ENCODE measurements at places on chromosomes 13 and 19.

- DNase-seq = peak; percentile 23
Measured at GRCh38 chr13:29713839-29714238, 118.4 kb upstream of the SLC7A1 start.

- DNase-seq = no peak
Measured at GRCh38 chr13:39893808-39894207, 238.3 kb downstream of the COG6 start.

DNA sequence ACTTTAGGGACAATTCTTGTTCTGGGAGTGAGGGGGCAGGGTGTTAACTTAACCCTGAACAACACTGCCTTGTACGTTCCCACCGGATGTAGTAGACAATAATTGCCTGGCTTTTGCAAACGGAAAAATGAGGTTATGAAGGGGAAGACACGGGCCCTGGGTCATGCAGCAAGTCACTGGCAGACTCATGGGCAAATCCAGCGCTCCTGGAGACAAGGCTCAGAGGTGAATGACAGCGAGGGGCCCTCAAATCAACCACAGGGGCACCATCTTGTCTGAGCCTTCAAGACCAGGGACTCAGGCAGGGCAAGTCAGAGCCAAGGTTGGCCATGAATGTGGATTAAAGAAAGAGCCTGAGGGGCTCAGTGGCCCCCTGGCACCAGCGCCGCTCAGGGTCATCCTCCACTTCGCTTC lies 2.8 kb downstream of the RASA3 start:
- no peak for DNase-seq

DNA sequence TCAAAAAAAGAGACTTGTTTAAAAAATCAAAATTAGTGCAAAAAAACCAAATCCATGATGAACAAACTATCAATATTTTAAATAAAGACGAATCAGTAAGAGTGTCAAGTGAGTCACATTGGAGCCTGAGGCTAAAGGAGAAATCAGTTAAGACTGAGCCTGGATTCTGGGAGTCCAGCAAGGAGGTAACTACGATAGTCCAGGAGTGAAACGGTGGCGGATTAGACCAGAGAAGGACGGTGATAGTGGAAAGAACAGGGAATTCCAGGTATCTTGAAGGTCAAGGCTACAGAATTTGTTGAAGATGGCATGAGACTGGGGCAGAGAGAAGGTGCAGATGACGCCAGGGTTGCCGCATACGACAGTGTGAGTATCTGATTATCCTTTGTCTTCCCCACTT lies 7.0 kb upstream of the NPAS1 start:
- no peak for DNase-seq

DNA sequence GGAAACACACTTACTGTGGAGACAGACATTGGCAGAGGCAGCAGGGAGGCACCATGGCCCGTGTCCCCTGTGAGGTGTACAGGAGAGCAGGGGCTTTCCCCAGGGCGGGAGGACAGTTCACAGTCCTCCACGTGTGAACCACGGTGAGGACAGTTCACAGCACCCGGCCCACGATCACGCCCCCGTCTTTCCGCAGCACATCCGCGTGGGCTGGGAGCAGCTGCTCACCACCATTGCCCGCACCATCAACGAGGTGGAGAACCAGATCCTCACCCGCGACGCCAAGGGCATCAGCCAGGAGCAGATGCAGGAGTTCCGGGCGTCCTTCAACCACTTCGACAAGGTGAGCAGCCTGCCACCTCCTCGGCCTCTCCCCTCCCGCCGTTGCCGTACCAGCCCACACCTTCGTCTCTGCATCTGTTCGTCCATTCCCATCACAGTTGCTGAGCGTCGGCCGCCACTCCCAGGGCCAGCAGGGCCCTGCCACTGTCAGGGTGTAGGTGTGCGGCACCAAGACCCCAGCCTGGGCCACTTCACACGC lies 17.4 kb downstream of the CAPN12 start:
- DNase-seq = no peak

- peak; percentile 24 for DNase-seq
Measured at GRCh38 chr13:65260946-65261891, 1968.9 kb downstream of the PCDH9 start.

DNA sequence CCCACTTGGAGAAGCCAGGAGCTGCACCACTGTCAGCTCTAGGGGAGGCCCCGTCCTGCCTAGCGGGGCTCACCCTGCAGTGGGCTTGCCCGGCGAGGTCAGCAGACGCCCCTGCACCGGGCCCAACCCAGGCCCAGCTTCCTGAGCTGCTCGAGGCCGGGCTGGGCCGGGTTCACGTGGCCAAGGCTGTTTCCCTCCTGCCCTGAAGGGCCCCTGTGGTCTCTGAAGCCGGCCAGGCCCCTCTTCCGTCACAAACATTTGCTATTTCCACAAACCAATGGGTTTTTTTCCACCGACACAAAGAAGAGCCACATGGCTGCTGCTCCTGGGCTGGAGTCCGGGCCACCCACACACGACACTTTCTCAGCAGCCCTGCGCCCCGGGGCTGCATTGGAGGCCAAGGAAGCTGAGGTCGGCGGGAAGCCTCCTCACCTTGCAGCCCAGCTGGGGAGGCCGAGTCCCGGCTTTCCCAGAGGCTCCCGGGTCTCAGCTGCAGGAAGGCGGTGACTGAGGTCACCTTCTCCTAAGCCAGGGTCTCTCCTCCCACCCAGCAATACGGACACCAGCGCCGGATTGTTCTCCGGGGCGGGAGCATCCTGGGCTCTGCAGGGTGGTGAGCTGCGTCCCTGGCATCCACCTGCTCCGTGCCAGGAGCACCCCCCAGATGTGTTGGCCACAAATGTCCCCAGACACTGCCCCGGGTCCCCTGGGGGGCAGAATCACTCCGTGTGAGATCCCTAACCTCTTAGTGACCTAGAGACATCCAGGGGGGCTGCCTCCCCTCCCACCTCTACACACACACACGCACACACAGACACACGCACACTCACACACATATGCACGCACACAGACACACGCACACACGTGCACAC lies 80.5 kb downstream of the GADD45B start:
- no peak for DNase-seq

- no peak for DNase-seq
Measured at GRCh38 chr19:40597329-40597838, 3.8 kb upstream of the LTBP4 start.

- DNase-seq = no peak
Measured at GRCh38 chr13:28283600-28283999, 145.3 kb downstream of the PAN3 start.

- no peak for DNase-seq
Measured at GRCh38 chr19:18483119-18483890, 38.6 kb downstream of the ELL start.

DNA sequence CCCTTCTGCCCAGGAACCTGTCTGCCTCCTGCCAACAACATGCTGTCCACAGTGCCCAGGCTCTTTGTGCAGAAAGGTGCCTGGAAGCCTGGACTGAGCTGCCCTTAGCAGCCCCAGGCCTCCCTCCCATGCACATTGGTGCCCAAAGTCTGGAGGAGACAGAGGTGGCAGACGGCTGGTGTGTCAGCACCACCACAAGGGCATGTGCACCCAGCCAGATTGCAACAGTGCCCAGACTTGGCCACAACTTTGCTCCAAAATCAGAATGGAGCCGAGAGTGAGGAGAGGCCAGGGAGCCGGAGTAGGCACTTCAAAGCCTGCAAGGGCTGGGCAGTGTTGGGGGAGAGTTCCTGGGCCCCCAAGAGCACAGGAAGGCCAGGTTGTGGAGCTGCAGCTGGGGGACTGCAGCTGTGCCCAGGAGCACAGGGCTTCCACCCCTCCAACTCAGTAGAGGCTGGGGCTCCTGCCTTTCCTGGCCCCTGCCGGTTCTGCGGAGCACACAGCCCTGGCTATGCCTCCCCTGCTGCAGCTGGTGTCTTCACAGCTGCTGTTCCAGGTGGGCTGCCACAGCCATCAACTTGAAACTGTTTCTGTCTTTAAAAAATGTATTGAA lies 1255.8 kb downstream of the SLITRK5 start:
- no peak for DNase-seq

DNA sequence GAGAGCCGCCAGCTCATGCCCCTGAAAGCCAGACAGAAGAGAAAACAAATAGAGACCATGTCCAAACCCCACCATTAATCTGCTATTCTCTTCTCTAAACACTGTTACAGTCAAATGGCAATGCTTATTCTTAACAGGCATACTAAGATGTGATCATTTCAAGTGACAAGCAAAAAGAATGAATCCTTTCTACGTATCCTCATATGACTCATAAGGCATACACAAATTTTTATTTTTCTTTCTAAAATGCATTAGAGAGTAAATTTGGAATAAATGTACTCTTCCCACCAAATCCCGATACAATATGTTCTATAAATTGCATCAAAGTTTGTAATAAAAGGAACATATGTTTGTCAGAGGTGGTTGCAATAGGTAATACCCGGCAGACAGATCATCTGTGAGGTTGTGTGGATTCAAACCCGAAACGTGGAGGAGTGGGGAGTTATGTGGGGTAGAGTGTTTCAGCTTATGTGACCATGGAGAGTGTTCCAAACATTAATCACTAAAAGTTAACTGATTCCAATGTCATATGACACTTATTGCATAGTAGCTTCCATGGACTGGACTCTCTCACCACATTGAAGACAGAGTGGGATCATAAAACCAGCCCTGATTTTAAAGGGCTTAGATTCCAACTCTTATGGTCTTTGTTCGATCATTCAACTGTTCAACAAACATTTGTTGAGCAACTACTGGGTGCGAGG lies 213.1 kb downstream of the DCLK1 start:
- DNase-seq = no peak

GRCh38 chr13:39418424-39418823 lies 184.6 kb downstream of the LHFPL6 start:
- DNase-seq = no peak

DNA sequence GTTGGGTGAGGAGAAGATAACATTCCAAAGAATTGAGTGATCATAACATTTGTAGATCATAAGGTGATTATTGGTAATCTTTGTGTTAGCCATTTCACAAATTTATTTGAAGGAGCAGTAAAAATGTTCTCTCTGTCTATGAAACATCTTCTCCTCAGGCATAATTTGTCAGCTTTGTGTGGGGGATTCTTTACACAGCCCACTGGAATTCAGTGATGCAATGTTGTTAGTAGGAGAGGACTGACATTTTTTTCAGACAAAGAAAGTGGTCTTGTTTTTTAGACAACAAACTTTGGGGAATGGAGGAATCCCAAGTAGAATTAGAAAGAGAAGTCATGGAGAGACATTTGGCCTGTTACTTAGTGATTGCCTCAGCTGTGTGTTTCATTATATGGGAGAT lies 100.3 kb downstream of the ITGBL1 start:
- DNase-seq = no peak

DNA sequence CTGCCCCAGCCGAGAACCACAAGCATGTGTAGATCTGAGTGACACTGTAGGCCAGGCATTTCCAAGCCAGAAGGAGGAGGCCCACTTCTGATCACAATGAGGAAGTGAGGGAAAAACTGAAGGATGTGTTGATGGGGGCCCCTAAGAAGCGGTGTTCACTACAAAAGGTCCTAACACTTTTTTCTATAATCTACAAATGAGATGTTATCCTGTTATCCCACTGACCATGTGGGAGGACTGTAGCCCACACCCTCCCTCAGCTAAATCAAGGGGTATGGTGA lies 99.0 kb upstream of the MCF2L start:
- no peak for DNase-seq

DNA sequence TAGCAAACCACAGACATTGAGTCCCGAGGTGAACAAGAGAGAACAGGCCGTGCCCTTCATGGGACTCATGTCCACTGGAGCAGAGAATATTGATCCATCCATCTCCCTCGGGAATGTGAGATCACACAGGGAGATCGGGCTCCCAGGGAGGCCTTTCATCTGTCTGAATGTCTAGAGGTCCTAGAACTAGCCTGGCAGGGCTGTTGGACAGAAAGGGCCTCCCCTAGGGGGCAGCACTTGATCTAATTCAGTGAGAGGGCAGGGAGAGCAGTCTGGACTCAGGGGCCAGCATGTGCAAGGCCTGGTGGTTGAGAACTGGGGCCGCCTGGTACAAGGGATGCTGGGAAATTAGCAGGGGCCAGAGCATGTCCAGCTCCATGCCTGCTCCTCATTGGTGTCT lies 4.3 kb downstream of the RUVBL2 start:
- peak; percentile 74 for DNase-seq

DNA sequence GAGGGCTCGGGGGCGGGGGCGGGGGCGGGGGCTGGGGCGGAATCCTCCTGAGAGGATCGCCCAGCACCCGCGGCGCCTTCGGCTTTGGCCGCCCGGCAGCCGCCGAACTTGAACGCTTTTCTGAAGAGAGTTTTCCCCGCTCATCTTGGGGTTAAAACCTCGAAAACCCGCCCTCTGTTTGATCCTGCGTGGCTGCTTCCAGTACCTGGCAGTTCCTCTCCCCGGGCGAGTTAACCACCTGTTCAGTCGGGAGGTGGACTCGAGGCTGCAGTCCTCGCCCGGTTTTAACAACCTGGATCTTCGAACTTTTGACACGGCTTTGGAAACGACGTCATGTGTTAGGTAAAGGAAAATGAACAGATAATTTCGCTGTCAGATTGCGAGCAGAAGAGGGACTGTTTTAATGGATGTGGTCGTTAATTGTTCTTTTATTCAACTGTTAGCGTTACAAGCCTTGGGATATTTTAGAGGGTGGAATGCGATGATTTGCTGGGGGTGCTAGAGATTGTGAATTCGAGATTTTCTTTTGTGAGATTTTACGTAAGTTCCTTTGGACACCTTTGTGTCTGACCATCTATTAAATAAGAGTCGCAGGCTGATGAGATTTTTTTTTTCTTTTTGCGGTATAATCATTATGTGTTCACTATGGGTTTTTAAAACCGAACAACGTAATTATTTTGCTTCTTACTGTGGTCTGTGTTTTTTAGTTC lies 1.0 kb downstream of the FNDC3A start:
- no peak for DNase-seq

- DNase-seq = no peak
Measured at GRCh38 chr13:65656740-65657329, 1573.3 kb downstream of the PCDH9 start.

DNA sequence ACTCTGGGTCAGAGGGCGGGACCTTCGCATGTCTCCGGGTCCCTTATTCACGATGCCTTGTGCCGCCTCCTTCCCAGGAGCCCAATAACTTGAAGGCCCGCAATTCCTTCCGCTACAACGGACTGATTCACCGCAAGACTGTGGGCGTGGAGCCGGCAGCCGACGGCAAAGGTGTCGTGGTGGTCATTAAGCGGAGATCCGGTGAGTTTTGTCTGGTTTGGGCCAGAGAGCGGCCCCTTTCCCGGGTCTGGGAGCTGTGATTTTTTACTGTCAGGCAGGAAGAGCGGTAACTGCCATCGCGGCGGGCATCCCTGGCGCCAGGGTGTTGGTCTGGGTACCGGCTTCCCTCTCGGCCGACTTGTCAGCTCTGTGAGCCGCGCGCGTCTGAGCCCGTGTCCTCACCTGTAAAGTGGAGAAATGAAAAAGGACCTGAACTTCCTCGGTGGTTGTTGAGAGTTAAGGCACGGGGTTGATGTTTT lies 800 bp downstream of the RPL28 start:
- DNase-seq = no peak
